ENCODE measurements at places on chromosomes 4 and X.

- no peak for DNase-seq
Observed at GRCh38 chr4:88738180-88738579, 40.6 kb upstream of the NAP1L5 start.

GRCh38 chr4:60384516-60384915, 815.6 kb upstream of the ADGRL3 start:
- no peak for DNase-seq

GRCh38 chrX:103488332-103488731, 31.0 kb downstream of the RAB40A start:
- DNase-seq: no peak

DNA sequence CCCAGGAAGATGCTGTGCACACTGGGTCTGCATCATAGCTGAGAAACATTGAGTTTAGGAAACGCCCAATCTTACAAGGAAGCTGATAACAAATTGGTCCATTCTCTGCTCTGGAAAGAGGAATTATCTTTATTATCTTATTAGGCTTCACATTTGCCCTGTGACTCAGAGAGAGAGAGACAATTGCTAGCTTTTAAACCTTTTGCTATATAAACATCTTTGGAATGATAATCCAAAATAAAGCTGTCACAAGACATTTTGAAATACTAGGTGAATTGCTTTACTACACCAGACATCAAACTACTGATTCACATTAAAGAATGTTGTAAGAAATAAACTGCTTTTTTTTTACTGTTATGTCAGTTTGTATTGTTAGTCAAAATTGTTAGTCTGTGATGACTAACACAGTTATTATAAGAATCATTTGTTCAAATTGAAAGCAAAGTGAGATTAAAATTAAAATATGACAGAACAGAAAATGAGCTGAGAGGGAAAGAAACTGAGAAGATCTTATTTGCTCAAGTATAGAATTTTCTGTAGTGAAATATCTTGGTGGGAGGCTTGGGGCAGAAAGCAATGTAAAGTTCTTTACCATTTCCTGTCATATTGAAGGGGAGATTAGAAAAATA, 765.4 kb upstream of the PCDH10 start:
- DNase-seq: no peak

DNA sequence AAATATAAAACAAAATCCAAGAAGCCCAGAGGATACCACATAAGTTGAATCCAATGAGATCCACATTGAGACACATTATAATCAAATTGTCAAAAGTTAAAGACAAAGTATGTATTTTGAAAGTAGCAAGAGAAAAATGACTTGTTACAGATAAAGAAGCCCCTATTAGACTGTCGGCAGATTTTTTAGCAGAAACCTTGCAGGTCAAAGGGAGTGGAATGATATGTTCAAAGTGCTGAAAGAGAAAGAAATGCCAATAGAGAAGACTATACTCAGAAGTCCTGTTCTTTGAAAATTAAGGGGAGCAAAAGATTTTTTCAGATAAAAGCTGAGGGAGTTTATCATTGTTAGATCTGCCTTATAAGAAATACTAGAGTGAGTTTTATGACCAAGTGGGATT, 148.9 kb upstream of the EPHA5 start:
- DNase-seq: no peak

- no peak for DNase-seq
Observed at GRCh38 chr4:85861064-85861765, 386.3 kb downstream of the ARHGAP24 start.
